Lung microvascular endothelial cell (primary cell): ENCODE measurements at places on chromosomes 4 and X.
A peak's percentile ranks its signal among the peaks of the same experiment; 100 is the strongest.

- DNase-seq: peak; percentile 12
Measured at GRCh38 chrX:139739138-139739537, 31.2 kb upstream of the MCF2 start.

DNA sequence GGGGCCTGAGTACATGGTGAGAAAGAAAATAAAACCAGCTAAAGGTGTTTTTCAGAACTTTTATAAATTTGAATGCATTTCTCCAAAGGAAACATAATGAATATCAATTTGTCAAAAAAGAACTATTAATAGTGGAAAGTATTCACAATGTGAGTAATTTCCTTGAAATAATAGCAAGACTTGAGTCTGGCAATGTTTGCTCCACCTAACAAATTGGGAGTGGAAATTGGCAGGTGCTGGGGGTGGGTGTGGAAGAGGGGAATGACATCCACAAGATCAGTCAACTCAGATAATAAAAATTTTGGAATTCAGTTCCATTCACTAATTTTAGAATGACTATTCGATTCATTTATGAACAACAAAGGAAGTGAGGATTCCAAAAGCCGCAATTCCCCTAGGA, 884.8 kb upstream of the SLIT2 start:
- DNase-seq: no peak

GRCh38 chr4:24094726-24095125, 204.9 kb upstream of the PPARGC1A start:
- DNase-seq: no peak

GRCh38 chrX:9591496-9591895, 126.6 kb downstream of the TBL1X start:
- no peak for DNase-seq

- DNase-seq: no peak
Measured at GRCh38 chrX:11666952-11667685, 1.4 kb upstream of the ARHGAP6 start.

DNA sequence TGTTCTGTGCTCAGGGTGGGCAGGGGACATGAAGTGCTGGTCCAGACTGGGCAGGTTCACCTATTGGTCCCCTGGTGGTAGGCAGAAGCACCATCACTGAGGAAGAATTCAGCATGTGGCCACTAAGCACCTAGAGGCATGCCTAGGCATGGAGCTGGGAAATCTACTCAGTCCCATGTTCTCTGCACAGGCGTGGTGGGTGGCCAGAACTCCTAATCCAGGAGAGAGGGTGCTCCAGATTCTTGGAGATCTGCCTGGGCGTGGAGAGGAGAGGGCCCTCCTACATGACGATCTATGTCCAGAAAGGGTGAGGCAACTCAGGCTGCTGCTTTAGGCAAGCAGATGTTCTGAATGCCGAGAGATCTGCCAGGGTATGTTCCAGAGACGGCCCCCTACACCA, 44.6 kb upstream of the MAGEC2 start:
- DNase-seq: no peak

- peak; percentile 8 for DNase-seq
Measured at GRCh38 chrX:111868726-111869638, 7.0 kb upstream of the TRPC5OS start.

DNA sequence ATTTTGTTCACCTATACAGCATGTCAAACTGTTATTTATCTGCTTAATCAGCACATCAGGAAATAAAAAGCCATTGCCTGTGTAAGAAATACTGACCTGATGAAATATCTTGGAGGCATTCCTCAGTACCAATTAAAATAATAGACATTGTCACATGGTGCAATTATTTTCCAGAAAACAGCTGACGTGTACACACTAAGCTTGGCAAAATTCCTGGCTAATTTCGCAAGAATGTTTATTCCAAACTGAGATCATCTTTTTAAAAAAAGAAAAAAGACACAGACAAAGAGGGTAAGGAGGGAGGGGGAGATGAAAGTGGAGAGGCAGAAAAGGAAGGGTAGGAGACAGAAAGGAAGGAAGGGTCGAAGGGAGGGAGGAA, 61.9 kb upstream of the NFKB1 start:
- peak; percentile 81 for DNase-seq

GRCh38 chrX:139967300-139967699, 2.0 kb upstream of the CXorf66 start:
- no peak for DNase-seq
